ENCODE measurements at places on chromosomes 3 and 15.
A peak's percentile ranks its signal among the peaks of the same experiment; 100 is the strongest.

DNA sequence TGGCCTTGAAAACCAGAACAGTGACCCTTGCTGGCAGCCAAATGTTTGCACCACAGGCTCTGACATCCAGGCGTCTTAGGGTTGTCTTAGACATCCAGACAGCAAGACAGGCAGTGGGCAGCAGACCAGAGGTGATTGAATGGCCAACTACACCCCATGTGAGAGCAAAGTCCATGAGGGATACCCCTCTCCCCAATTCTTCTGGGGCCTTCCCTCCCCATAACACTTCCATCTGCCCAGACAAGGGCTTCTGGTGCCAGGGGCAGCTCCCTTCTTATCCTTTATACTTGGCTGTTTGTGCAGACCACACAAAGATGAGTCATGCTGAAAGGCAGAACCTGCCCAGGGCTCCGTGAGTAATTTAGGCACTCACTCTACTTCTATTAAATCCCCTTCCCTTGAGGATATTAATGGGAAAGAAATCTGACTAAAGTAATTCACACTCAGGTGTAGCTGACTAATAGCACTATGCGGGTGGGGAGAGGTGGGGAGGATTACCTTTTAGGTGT lies 257.9 kb downstream of the UACA start:
- DNase-seq: no peak

- no peak for DNase-seq
These were observed 251.1 kb downstream of the ULK4 start for GRCh38 chr3:41710646-41711388.

- no peak for DNase-seq
These were observed 264.1 kb upstream of the SLCO3A1 start for GRCh38 chr15:91589360-91589759.

DNA sequence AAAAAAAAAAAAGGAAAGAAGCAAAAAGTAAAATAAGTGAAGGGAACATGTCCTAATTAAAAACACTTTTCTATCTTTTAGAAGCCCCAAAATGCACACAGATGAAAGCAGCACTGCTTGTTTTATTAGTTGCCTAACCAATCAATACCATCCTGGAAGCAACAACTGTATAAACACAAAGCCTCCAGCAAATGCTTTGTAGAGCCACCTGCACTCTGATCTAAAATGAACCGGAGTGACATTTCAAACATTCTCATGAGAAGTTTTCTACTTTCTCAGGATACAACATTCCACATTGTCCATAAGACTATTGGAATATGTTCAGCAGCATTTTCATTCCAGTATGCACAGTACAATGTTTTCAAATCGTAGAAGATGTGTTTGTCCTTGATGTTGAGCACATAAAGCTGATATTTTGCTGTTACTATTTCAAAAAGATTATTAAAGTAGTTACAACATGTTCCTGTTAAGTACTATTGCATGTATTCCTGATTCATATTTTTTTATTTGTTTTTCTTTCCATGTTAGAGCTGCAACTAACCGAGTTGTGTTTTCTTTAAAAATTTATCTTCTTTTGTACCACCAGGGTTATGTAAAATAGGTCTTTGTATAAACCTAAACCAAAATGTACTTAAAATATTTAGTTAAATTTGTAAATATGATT lies 50.3 kb upstream of the PLSCR5 start:
- DNase-seq: no peak

GRCh38 chr3:172138193-172138537 lies 98.8 kb downstream of the FNDC3B start:
- DNase-seq: no peak

DNA sequence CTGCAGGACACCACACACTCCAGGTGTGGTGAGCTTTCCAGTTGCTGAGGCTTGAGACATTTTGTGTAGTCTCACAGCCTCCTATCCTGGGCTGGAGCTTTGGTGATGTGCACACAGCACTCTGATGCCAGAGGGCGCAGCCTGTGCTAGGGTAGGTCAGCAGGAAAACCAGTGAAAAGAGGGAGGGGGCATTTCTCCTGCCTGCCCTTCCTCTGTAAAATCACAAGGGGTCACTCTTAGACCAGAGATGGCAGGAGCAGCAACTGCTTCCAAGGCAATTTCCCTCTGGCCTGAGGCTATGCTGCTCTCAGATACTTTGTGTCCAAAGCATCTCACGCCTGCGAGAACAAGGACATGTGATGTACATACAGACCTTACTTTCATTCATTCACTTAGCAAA lies 16.5 kb upstream of the MUSTN1 start:
- no peak for DNase-seq

GRCh38 chr3:13105896-13106250 lies 32.6 kb upstream of the IQSEC1 start:
- DNase-seq: no peak

DNA sequence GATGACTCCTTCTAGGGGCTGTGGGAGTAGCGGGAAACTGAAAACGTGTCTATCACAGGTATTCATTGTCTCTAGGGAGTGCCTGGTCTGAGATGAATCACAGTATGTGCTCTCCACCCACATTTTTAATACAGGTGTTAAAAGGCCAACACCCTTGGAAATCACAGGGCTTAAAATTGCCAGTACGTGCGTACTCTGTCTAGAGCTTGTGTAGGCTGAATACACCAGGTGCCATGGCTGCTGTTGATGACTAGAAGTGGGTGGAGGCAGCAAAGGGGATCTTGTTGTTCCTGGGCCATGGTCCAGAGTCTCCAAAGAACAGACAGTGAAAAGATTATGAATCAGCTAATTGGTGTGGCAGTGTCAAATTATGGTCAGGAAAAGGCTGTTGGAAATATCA lies 35.1 kb upstream of the P3H2 start:
- no peak for DNase-seq

GRCh38 chr3:77014226-77014625 lies 25.7 kb upstream of the ROBO2 start:
- no peak for DNase-seq

- no peak for DNase-seq
These were observed 85.2 kb upstream of the HERC1 start for GRCh38 chr15:63918901-63919348.

DNA sequence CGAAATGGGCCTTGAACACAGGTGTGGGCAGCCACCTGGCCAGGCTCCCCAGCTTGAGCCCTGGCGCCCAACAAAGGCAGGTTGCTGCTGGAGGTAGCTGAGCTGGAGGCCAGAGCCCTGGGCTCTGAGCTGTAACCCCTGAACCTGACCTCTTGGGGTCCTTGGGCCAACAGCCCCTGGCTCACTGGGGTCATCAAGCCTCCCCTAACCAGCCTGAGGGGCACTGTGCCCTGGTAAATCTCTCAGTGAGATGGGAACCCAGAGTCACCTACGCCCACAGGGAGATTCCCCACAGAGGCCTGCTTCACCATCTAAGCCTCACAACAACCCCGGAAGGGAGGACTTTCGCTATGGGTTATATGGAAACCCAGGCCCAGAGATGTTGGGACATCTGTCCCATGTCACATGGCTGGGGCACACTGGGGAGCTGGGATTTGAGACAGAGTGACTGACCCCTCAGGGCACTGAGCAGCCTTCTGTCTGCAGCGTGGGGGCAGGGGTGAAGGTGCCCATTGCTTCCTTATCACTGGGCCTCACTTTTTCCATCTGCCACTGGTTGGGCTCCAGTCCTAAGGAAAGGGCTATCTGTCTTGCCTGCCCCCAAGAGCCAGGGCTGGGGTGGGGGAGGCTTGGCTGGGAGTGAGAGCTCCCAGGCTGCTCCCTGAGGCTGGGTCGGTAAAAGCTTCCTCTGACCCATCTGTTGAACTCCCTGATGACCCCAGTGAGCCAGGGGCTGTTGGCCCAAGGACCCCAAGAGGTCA lies 59.1 kb downstream of the IQSEC1 start:
- DNase-seq: no peak

DNA sequence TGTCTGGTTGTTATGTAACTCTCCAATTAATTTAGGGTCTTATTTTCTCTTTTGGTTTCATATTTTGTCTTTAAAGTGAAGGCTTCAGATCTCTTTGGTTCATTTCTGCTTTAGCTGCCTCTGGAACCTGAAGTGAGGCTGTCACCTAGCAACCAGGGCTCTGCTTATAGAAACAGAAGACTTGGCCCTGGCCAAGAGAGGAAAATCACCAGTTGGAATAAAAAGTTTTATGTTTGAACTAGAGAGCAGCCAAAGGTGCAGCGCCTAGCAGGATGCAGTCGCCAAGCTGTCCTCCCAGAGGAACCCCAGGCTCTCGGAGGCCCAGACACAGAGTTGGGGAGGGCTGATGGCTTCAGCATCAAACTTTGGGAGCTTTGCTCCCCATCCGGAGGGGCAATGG lies 41.1 kb downstream of the LYZL4 start:
- peak; percentile 39 for DNase-seq

- no peak for DNase-seq
These were observed 16.2 kb downstream of the CCDC33 start for GRCh38 chr15:74252291-74252690.

GRCh38 chr3:194905696-194906095 lies 220.0 kb downstream of the FAM43A start:
- DNase-seq: no peak

GRCh38 chr3:185076219-185076618 lies 76.6 kb downstream of the C3orf70 start:
- no peak for DNase-seq

GRCh38 chr3:150253622-150254021 lies 154.5 kb upstream of the TSC22D2 start:
- DNase-seq: no peak

DNA sequence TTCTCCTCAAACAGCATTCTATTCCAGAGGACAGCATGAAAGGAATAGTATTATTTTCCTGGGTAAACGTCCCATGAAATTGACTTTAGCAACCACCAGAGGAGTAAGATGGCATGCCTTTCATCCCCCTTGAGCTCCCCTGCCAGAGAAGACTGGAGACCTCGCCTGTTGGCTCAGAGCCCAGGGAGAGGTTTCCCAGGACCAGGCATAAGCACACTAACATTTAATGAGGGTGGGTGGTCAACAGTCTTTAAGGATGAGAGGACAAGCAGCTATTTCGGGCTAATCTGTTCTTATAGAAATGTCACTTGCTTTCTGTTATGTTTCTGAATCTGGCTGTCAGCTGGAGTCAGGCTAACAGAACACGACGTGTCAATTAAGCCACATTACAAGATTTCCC lies 390.5 kb downstream of the GABRG3 start:
- DNase-seq: no peak

- DNase-seq: no peak
These were observed 3.0 kb upstream of the CD80 start for GRCh38 chr3:119562307-119562961.

DNA sequence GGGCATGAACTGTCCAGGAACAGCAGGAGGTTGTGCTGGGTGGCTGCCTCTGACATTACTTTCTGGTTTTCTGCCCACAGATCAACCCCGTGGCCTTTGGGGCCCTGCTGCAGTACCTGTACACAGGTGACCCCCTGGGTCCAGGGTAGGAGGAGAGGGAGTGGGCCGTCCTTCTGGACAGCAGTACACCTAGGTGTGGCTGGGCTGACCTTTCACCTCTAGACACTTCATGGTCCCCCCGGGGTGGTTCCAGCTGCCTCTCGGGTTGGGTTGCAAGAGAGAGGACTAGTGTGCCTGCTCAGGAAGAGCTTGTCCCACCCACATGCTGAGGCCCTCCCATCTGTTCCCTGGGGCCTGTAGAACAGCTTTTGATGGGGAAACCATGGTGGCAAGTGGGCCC lies 3.7 kb downstream of the ABTB1 start:
- no peak for DNase-seq

DNA sequence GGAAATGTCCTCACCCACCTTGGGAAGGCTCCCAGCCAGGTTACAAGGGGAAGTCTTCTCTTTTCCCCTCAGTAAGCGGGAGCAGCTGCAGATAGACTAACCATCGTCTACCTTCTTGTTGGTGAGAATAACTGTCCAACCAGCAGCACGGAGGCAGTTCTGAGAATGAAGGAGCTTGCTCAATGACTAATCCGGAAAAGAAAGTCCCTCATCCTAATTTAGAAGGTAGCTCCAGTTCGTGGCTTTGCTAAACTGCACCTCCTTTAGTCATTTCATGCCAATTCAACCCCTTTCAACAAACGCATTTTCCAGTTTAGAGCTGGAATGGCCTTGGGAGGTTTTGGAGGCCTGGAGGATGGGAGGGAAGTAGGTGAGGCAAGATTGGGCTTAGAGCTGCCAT lies 527.4 kb upstream of the PROK2 start:
- no peak for DNase-seq

DNA sequence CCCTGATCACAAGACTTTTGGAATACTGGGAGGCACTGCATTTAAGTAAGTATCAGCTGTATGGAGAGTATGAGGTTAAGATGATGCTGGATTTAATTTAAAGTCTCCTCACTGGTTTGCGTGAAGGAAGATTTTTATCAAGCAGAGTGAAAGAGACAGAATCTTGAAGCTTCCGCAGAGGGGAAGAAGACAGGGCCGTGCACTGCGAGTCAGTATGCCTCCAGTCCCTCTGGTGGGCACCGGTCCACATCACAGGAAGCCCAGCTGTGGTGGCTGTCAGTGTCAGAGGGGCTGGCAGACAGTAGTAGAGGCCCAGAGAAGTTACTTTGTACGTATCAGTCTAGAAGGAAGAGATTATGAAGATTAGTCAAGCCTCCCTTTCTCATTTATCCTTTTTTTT lies 379.0 kb upstream of the TPRG1 start:
- DNase-seq: no peak

GRCh38 chr3:169389211-169389924 lies 274.1 kb downstream of the MECOM start:
- DNase-seq: no peak

Measured in renal pelvis (tissue), 12 donors.